Stimulated activated CD8-positive, alpha-beta memory T cell treated with anti-CD3 and anti-CD28 coated beads, Interleukin-4, amount 100 ng/mL, for 4 hours (primary cell): ENCODE measurements at places on chromosomes 5 and 9.

DNA sequence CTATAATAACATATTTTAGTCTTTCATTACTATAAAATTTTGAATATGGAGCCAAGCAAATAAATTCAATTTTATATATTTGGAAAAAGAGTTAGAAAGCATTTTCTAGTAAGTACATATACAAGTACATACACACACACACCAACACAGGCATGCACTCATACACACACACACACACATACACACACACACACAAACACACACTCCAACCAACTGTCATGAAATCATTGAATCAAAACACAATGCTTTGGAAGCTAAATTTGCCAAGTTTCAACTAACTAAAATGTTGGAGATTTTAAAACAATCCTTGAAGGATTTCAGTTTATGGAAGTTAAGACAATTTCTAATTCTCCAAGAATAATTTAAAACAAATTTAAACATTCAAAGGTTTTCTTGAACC lies 283.2 kb downstream of the TAF11L14 start:
- DNase-seq, result no peak

GRCh38 chr5:87836696-87837095 lies 424.0 kb upstream of the CCNH start:
- no peak for DNase-seq

GRCh38 chr5:27252911-27253310 lies 214.5 kb upstream of the CDH9 start:
- DNase-seq, result no peak

DNA sequence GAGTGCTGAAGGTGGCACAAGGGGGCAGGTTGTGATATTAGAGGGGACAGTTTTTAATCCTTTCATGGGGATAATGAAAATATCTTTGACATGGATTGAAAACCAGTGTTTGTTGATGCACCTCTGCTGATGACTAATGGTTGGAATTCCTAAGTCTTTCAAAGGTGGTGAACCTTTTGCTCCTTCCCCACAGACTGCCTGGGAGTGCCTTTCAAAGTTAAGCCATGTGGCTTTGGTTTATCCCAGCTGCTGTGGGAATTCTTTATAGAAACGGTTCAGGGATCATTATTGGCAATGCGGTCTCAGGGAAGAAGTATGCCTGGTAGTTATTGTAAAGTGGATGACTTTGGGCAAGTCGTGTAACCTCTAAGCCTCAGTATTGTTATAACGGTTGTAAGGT lies 45.7 kb downstream of the PIP5K1B start:
- DNase-seq, result no peak

DNA sequence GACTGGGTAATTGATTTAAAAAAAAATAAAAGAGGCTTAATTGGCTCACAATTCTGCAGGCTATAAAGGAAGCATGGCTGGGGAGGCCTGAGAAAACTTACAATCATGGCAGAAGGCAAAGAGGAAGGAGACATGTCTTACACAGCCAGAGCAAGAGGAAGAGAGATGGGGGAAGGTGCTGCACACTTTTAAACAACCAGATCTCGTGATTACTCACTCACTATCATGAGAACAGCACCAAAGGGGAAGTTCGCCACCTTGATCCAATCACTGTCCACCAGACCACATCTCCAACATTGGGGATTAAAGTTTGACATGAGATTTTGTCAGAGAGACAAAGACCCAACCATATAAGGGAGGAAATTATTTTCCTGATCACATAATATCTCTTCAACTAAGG lies 138.8 kb upstream of the NR4A3 start:
- no peak for DNase-seq

DNA sequence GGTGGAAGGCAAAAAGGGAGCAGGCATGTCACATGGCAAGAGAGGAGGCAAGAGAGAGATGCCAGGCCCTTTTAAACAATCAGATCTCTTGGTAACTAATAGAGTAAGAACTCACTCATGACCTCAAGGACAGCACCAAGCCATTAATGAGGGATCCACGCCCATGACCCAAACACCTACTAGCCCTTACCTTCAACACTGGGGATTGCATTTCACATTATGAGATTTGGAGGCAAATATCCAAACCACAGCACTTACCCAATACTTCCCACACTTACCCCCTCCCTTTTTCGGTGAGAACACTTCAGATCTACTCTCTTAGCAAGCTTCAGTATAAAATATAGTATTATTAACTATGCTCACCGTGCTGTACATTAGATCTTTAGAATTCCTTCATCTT lies 41.9 kb downstream of the ZNF354A start:
- DNase-seq, result no peak

GRCh38 chr5:150637245-150638052 lies 3.0 kb upstream of the SYNPO start:
- no peak for DNase-seq

GRCh38 chr9:34256104-34256503 lies 73.0 kb downstream of the KIF24 start:
- no peak for DNase-seq

- DNase-seq, result no peak
These were observed 19.8 kb downstream of the IL12B start for GRCh38 chr5:159310511-159310910.

DNA sequence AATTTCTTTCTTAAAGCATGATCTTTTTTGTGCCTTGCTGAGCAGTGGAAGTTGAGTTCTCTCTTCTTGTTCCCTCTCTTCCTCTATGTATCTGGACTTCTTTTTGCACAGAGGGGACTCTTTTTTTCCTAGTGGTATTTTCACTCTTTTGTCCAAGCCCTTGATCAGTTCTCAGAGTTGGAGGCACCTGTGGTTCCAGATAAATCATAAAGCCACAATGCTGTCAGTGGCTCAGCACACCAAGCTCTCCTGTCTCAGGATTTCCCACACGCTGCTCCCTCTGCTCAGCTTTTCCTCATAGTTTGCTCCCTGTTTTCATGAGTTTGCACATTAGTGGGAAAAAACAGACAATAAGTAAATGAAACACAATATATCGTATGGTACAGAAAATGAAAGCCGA lies 110.3 kb upstream of the ZNF608 start:
- no peak for DNase-seq

DNA sequence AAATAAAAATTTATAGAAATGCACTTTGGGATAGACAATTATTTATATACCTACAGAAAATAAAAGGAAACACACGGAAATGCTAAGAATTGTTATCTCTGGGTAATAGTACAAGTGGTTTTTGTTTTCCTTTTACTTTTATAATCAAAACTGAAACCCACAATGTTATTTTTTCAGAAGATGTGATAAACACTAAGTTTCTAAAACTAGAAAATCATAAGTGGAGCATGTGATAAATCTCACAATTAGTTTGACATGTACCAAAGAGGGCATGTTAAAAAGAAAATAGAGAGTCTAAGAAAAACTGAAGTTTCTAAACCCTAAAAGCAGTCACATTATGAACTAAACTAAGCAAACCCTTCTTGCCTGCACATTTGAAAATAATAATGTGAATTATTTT lies 61.1 kb downstream of the OXCT1 start:
- DNase-seq, result no peak

DNA sequence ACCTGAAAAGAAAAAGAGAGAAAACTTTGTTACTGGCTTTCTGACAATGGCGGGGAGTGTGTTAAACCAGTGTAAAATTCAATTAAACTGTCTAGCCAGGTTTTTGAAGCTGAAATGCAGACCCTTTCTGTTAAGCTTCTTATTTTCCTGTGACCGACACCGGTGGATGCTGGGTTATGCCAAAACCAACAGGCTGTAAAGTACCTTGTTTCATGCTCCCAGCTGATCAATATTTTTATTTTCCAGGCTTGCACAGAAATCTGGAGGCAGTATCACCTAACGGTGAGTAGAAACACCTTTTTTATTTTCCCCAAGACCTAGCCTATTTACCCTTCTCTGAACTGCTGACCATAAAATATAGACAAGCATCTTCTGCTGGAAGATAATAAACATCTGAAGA lies 94.9 kb upstream of the GRHPR start:
- no peak for DNase-seq

DNA sequence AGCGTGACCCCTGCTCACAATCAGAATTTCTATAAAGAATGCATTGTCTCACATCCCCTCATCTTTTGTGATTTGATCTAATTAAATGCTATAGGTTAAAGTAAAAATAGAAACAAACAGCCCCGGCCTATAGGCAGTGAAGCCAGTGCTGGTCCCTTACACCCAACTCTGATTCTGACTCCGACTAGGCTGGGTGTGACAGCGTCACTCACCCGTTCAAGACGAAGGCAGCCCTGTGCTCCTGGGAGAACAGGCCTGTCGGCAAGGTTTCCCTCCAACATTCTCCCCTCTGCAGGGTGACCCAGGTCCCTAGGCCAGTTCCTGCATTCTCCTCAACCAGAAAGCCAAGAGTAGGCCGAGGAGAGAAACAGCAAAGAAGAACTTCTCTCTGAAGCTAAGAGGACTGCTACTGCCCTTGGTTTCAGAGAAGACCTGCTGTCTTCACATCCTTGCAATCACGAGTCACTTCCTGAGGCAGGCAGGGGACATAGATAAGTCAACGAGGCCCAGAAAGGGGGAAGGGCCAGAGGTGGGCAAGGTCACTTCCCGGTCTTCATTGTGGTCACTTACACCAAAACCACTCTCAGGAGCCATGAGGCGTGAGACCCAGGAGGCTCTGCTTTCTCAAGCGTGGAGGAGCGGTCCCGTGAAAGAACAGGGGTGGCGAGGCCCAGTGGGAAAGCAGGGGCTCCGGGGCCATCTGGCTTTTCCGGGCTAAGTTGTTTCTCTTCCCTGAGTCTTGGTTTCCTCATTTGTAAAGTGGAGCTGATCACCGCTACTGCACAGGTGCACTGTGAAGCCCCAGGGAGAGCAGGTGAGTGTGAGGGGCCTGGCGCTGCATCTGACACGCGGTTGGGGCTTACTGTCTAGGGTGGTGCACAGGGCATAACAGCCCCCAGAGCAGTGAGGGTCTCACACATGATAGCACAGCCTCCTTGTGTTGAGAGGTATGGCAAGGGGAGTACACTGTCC lies 200.8 kb downstream of the CRB2 start:
- DNase-seq, result no peak

DNA sequence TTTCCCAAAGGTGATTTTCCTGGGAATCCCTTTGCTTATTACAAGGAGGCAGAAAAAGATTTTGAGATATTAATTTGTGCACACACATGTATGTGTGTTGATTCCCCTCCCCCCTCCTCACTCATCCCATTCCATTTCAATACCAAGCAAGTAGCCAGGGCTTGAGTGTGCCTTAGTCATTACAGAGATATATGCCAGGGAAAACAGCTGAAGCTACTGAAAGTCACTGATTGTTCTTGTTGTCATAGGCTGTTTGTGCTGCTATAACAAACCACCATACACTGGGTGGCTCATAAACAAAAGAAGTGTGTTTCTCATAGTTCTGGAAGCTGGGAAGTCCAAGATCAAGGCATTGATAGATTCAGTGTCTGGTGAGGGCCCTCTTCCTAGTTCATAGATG lies 158.6 kb downstream of the BAAT start:
- no peak for DNase-seq

DNA sequence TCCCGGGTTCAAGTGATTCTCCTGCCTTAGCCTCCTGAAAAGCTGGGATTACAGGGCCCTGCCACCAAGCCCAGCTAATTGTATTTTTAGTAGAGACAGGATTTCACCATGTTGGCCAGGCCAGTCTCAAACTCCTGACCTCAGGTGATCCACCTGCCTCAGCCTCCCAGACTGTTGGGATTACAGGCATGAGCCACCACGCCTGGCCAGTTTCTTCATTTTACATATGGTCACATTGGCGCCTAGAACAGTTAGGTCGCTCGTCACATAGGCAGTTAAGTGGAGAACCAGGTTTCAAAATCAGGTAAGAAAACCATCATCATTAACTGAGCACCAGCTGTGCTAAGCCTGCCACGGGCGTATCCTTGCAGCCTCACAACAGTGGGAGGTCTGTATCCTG lies 36.1 kb downstream of the OLFML2A start:
- DNase-seq, result no peak

DNA sequence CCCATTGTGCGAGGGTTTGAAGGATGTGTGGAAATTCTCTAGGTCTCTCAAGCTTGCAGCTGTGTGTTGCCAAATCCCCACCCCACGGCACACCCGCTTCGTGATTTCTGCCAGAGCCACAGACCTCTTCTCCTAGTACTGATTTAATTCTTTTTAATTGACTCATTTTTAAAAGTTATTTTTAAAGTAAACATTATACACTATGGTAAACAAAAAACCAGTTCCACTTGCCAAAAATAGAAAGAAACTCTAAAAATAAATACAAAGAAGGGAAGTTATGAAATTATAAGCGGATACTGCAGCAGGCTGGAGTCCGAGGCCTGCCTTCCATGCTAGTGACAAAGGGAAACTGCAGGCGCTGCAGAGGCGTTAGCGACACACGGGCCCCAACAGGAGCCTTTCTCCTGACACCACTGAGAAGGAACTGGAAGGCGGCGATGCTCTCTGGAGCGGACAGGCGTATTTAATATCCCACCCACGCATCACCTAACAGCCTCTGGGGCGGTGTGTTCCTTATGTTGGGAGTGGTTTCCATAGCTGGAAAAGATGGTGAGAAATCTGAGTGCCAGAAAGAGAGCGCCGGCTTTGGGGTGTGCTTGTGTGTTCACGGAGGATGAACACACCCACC lies 122.5 kb downstream of the COL23A1 start:
- no peak for DNase-seq
